ENCODE measurements at places on chromosomes 3 and 15.

GRCh38 chr15:85578941-85579701 lies 198.7 kb downstream of the AKAP13 start:
- no peak for DNase-seq

- DNase-seq, result no peak
Measured at GRCh38 chr3:123841476-123842238, 42.5 kb downstream of the MYLK start.

DNA sequence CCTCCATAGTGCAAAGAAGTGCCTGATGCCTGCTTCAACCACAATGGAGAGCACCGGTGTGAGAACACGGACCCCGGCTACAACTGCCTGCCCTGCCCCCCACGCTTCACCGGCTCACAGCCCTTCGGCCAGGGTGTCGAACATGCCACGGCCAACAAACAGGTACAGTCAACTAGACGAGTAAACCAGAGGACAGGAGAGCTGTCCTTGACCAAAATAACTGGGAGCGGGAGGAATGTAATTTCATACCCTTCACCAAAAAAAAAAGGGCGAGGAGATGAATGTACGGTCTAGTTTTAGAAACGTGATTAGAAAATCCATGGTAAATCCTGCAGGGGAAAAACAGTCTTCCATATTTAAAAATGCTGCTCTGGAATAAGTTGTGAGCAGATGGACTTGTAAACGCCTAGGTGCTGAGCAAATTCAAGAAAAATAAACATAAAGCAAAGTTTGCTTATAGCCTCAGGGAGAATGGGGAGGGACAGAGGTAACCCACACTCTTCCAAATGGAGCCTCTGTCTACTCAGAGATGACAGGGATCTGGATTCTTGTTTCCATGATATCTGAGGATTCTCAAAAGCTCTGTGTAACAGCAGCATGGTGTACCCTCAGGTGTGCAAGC lies 8.4 kb downstream of the THBS1 start:
- no peak for DNase-seq

GRCh38 chr15:52682781-52683180 lies 3.6 kb upstream of the ATOSA start:
- no peak for DNase-seq

- no peak for DNase-seq
Measured at GRCh38 chr3:146148468-146148931, 12.5 kb downstream of the PLOD2 start.

GRCh38 chr3:70861234-70861633 lies 548.8 kb upstream of the MDFIC2 start:
- no peak for DNase-seq

DNA sequence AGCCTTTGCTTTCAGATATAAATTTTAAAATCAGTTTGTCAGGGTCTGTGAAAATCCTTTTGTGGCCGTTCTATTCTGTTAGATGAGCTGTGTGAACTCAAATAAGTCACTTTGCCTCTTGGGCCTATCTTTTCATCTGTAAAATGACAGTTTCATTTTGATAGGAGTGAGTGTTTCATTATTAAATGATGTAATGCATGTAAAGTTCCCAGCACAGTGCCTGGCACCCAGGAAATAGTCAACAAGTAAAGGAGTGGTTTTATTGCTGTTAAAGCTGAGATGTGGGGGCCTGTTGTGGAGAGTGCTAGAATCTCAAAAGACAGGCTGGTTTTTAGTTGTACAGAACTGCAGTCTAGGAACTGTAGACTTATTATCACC lies 394.5 kb upstream of the CFAP20DC start:
- no peak for DNase-seq

DNA sequence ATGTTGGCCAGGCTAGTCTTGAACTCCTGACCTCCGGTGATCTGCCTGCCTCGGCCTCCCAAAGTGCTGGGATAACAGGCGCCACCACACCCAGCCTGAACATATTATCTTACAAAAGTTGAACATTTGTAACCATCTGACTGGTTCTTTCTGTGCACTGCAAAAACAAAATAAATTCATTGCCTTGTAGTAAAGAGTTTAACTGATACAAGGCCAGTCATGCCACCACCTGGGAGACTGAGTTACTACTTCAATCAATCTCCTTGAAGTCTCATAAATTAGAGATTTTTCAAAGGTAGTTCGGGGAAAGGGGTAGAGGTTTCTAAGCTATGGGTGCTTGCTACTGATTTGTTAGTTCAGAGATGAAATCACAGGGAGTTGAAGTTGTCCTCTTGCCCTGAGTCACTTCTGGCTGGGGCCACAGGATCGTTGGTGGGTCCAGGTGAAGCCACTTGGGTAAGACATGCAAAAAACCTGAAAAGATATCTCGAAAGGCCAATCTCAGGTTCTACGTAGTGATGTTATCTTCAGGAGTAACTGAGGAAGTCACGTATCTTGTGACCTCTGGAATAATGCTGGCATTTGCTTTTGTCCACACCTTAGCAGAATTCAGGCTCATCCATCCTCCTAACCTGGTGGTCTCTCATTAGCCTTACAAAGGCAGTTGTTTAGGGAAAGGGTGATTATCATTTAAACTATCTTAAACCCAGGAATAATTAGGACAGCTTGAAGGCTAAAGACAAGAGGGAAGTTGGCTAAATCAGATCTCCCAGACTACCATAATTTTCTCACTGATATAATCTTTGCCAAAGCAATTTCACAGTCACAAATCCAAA lies 33.7 kb downstream of the ZBTB11 start:
- DNase-seq, result no peak

DNA sequence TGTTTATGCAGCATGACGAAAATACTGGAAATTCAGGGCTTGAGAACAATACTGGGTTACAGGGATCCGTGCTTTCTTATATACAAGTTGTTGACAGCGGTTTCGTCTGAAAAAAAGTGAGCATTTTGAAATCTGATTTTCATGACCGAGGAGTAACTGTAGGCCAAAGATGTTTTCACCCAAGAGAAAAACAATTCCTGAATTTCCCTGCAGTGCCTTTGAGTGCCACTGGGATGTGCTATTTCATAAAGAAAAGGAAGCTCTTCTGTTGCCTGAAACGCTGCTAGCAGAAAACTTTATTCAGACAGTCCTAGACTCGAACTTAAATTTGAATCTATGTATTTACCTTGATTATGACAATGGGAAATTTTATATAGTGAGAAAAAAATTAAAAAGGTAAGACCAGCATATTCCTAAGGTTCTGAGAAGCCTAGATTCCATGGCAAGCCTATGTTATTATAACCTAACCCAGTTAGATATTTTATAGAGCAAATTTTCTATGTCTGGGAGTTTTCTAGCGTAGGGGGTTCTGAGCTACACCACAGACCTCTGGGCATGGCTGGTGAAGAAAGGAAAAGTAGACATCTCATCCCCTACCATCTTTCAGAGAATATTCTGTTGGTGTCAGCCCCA lies 30.2 kb downstream of the KCNAB1 start:
- DNase-seq, result peak; percentile 73

DNA sequence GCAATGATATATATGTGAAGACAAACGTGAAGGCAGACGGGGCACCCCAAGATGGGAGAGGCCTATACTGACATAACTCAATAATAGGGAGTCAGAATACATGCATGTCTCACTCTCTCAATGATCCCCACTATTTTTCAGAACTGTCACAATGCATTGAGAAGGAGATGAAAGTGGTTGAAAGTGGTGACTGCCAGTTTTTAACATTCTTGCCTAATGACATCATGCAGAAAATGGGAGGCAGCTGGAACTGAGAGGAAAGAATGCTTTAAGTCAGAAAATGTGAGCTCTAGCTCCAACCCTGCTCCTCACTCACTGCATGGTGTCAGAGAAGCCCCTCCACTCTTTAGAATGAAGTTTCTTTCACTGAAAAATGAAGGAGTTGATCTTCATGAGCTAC lies 55.3 kb upstream of the P2RY1 start:
- no peak for DNase-seq

DNA sequence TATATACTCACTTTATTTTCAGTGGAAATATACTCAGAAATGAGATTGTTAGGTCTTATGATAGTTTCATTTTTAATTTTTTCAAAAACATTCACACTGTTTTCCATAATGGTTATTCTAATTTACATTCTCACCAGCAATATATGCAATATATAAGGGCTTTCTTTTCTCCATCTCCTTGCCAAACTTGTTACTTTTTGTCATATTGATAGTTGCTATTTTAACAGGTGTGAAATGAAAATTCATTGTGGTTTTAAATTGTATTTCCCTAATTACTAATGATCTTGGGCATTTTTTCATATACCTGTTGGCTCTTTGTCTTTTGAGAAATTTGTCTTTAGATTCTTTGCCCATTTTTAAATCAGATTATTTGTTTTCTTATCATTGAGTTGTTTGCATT lies 325.2 kb downstream of the DIPK2A start:
- DNase-seq, result no peak

GRCh38 chr15:85860394-85861161 lies 65.9 kb upstream of the KLHL25 start:
- no peak for DNase-seq

DNA sequence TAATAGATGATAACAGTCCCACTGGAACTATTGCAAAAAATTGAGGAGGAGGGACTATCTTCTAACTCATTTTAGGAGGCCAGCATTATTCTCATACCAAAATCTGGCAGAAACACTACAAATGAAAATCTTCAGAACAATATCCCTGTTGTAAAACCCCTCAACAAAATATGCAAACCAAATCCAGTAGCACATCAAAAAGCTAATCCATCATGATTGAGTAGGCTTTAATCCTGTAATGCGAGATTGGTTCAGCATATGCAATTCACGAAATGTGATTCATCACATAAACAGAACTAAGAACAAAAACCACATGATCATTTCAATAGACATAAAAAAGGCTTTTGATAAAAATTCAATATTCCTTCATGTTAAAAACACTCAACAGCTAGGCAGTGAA lies 23.9 kb upstream of the PLSCR2 start:
- DNase-seq, result no peak

DNA sequence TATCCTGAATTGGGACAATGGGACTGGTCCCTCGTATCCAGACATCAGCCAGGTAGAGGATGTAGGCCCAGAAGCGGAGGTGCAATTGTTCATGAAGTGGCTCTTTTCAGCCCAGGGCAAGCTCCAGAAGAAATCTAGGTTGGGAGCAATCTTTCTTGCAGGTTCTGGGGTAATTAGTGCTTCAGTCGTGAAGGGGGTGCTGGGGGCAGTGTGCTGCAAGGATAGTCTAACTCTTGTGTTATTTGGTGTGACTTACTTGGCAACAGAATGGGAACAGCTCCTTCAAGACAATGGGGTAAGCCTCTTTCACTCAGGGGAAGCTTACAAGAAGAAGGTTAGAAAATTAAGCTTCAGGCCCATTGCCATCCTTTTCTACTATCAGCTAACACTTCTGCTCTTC lies 273.0 kb downstream of the DIPK2A start:
- no peak for DNase-seq

DNA sequence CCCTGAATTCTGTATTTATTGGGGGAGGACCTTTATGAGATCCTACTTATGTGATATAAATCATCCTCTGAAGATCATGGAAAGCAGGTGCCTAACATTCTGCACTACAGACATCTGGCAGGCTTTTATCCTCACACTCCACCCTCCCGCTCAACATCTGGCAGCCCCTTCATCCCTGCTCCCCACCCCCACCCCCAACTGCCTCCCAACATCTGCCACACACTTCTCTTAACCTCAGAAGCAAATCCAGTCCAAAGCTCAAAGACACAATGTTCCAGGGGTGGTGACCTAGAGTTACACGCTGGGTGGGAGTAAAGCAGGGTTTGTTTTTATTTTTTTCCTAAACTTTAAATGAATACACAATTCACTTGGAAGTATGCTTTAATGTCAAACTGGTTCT lies 184.5 kb upstream of the ATP11B start:
- no peak for DNase-seq

DNA sequence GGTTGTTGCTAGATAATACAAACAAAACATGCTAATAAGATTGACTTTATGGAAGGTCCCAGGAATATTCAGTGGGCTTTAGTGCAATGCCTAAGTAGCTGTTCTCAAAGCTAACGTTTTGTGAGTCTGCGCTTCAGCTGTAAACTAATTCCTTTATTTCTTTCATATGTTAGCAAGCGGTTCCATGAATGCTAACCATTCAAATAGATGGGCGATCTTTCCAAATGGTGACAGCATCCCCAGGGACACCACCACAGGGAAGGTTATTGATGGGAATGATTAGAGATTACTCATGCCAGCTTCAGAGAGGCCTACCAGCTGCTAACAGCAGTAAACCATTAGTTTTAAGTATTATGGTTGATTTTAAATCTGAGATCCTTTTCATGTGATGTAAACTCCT lies 405.7 kb upstream of the MCTP2 start:
- no peak for DNase-seq

GRCh38 chr3:27521179-27521871 lies 37.1 kb upstream of the SLC4A7 start:
- DNase-seq, result no peak

- no peak for DNase-seq
Measured at GRCh38 chr3:197791892-197792647, 1.0 kb downstream of the LRCH3 start.

- DNase-seq, result no peak
Measured at GRCh38 chr15:22845289-22845900, 6.9 kb downstream of the NIPA2 start.

- DNase-seq, result no peak
Measured at GRCh38 chr15:93341164-93341563, 252.2 kb upstream of the RGMA start.

DNA sequence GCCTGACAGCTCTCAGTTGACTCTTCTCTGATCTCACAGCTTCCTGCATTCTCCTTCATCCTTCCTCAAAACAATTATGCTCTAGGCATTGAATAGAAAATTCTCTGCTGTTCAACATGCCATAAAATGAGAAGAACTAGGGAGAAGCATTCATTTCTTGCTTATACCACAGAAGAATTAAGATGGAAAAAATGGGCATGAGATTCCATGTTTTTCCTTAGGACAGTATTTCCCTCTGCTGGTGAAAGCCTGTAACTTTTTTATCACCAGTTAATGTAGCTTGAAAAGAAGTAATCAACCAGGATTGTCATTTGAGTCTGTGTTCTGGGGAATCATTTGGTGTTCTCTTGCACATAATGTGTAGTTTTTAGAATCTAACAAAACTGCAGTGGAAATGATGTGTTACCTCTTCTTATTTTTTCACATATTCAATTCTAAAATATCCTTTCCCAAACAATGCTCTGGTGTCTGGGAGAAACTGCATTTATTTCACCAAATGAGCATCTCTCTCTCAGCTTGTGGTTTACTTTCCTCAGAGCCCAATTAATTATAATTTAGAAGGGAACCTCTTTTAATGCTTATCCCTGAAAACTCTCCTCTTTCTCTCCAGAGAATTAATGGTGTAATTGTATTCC lies 92.8 kb upstream of the DCBLD2 start:
- peak; percentile 59 for DNase-seq
